ENCODE measurements at places on chromosomes 2 and 18.

DNA sequence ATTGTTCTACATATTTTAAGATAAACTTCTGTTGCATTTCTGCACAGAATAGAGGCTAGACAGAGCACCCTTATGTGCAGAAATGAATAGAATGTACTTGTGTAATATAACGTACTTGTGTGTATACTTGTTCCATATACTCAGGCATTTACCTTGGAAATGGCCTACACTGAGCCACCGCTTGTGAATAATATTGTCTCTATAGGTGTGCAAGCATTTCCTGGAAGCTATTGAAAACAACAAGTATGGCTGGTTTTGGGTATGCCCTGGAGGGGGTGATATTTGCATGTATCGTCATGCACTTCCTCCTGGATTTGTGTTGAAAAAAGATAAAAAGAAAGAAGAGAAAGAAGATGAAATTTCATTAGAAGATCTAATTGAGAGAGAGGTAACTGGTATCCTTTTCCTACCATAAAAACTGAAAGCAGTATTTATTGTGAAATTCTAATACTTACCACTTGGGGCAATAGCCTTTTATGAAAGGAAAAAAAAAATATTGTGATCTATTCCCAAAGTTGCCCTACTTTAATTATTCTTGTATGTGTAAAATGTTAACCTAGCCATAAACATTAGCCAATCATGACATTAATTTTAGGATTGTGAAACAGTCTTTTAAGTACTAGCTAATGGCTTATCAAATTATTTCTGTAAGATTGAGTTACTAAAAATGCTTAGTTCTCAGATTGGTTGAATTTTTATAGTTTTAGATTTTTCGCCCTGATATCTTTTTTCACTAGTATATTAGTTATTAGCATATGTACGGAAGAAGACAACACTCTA, 18.0 kb downstream of the ZC3H15 start:
- no peak for DNase-seq

DNA sequence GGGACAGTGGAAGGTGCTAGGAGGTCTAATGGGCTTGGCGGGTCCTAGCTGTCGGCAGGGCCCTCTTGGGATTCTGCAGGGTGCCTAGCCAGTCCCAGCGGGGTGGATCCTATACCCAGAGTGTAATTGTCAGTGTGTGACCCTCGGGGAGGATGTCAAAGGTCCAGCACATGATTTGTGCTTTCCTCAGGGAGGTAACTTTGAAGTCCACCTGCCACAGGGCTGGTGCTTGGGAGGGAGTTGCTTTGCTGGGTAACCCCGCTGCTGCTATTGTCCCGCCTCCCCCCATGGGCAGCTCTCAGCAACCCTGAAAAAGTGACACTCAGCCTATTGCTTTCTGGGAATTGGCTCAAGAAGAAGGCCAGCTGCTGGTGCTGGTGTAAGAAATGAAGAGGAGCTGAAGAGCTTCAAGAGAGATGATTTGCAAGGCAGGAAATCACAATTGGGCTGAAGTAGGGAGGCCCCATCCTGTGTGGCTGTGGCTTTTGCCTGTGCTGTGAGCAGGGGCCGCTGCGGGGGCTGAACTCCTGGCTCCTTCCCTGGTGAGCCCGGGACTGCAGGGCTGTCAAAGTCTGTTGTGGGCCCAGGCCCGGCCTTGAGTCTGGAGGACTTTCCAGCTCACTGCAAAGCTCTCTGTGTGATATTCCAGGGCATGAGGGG, 36.4 kb downstream of the EMILIN2 start:
- DNase-seq, result no peak

GRCh38 chr18:55054021-55054990, 95.0 kb upstream of the CCDC68 start:
- no peak for DNase-seq

GRCh38 chr18:56323673-56324072, 314.7 kb downstream of the TXNL1 start:
- DNase-seq, result no peak

GRCh38 chr2:98819231-98819766, 88.4 kb upstream of the MGAT4A start:
- DNase-seq, result no peak

DNA sequence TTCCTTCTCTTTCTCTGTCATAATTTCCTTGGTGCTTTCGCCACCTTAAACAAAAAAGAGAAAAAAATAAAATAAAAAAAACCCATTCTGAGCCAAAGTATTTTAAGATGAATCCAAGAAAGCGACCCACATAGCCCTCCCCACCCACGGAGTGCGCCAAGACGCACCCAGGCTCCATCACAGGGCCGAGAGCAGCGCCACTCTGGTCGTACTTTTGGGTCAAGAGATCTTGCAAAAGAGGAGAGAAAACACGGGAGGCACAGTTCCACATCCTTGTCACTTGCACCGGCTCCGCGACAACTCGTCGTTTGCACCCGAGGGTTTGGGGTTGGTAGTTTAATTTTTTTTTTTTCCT, 1.8 kb upstream of the SP9 start:
- no peak for DNase-seq

DNA sequence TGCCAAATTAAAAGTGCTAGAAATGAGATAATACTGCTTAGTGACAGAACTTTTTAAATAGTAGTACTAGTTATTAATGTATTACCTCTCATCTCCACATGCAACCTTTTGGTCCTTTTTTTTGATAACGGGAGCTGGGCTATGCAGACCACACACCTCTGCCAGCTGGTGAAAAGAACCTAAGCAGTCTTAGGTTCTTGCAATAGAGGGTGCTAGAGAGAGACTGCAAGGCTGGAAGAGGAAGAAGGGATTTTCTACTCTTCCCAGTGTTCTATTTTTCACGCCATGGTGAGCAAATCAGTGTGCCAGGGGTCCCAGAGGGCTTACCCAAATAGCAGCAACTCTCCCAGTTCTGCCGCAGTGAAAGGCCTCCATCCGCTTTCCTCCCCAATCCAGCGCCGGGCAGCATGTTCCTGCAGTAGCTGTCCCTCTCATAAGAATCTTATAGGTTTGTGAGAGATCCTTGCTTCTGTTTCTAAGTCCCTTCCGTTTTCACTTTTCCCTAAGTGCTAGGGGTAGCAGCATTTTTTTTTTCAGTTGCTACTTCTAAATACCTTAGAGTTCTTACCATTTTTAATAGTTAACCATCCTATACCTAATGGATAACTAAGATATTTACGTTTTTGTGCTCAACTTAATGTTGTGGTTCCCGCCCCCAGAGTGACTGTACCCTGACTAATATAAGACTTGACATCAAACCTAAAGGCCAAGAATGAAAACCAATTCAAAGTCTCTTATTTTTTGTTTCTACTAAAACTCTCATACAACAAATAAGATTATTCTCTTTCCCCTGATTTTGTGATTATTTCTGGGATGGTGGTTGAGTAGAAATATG, 69.4 kb upstream of the UBE2E3 start:
- DNase-seq, result no peak

GRCh38 chr2:103130857-103131256, 369.0 kb downstream of the TMEM182 start:
- no peak for DNase-seq

- no peak for DNase-seq
Observed at GRCh38 chr2:84964406-84965191, 6.4 kb upstream of the KCMF1 start.

GRCh38 chr2:28406276-28407096, 13.8 kb downstream of the FOSL2 start:
- DNase-seq, result no peak

DNA sequence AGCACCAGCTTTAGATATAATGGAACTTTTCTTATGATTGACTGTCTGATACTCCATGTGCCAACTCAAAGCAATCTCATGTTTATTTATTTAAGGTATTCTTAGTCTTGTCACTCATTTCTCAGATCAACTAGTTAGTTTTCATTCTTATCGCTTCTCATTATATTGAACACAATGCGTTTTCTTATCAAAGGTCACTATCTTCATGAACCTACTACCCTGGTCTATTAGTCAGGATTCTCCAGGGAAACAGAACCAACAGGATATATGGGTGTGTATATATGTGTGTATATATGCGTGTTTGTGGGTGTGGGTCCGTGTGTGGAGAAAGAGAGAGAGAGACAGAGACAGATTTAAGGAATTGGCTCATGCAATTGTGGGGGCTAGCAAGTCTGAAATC, 619.9 kb downstream of the ZEB2 start:
- no peak for DNase-seq

GRCh38 chr2:230866756-230867523, 2.2 kb downstream of the ITM2C start:
- DNase-seq, result no peak

- no peak for DNase-seq
Observed at GRCh38 chr2:178238154-178238521, 43.8 kb downstream of the OSBPL6 start.

- DNase-seq, result no peak
Observed at GRCh38 chr2:108288534-108289106, at the start of gene SULT1C2. Gene SULT1C2 (plus strand): TSS chr2:108288895. CDS start chr2:108293668, 4,773 bp downstream.

GRCh38 chr2:202024871-202025270, 8.8 kb upstream of the FZD7 start:
- DNase-seq, result no peak

DNA sequence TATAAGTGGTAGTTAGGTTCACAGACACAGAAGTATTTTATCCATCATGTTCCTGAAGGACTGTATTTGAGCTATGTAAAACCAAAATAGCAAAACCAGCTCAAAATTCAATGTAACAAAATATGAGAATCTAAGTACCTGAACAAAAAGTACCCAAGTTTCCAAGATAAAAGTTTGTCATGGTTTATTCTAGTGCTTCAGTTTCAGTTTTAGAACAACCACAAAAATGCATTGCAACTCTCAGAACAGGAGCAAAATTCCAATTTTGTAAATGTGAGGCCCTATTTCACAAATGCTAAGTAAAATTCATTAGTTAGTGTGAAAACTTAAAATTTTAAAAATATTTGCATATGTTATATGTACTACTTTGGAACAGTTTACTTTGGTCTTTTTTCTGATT, 5.0 kb upstream of the ALPK2 start:
- DNase-seq, result no peak

GRCh38 chr2:111226876-111227700, 106.4 kb downstream of the BCL2L11 start:
- DNase-seq, result no peak

DNA sequence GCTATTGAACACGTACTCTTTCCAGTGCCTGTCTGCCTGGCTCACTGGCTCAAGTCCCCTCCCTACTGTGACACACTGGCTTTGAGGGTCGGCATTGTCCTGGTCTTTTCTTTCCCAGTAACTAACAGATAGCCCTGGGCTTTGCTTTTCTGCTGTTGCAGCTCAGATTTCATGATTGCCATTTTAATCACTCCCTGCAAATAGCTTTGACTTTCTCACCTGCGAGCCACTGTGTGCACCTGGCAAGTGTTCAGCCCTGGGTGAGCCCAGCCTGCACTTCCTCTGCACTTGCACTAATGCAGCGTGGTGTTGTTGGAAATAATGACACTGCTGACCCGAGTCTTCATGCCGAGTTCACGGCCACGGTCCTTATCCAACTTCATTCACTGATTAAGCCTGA, 52.9 kb downstream of the DCDC2C start:
- DNase-seq, result no peak

GRCh38 chr2:120294008-120294340, 41.3 kb downstream of the RALB start:
- DNase-seq, result no peak

- DNase-seq, result no peak
Observed at GRCh38 chr2:25109822-25110221, 58.6 kb downstream of the POMC start.

- DNase-seq, result no peak
Observed at GRCh38 chr2:68774569-68775271, 40.1 kb downstream of the ARHGAP25 start.

DNA sequence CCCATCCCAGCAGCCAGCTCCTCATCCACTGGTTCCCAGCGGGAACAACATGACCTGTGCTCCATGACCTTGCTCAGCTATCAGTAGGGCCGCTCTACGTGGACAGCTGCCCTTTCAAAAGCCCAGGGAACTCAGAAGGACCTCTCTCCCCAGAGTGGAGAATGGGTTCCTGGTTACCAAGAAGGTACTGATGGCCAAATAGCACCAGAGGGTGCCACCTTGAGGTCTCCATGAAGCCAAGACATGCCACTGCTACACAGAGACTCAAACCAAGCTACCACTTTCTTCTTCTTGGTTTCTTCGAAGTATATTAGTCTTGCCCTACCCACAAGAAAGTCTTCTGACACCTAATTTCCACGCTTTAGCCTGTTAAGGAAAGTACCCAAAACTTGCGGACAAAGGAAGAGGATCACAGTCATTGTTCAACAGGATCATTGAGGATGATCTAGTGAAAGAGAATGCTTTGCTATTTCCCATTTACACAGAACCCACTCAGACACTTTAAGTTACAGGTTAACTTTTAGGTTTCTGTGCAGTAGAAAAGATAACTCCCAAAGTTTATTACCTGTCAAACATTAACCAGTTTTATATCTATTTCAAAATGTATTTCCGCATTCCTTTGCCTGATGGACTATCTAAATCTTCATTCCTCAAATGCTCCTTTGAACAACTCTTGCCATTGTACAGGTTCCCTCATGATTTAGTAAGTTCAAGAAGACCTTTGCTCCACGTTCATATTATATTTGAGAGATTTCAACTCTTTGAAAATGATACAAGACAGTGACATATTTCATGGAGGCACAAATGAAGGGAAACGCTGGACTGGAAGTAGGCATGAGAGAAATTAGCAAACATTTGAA, 102.2 kb downstream of the ALPK2 start:
- no peak for DNase-seq

- no peak for DNase-seq
Observed at GRCh38 chr2:158756331-158756730, 38.8 kb upstream of the DAPL1 start.

GRCh38 chr18:57048351-57048750, 98.5 kb upstream of the BOD1L2 start:
- DNase-seq, result no peak

DNA sequence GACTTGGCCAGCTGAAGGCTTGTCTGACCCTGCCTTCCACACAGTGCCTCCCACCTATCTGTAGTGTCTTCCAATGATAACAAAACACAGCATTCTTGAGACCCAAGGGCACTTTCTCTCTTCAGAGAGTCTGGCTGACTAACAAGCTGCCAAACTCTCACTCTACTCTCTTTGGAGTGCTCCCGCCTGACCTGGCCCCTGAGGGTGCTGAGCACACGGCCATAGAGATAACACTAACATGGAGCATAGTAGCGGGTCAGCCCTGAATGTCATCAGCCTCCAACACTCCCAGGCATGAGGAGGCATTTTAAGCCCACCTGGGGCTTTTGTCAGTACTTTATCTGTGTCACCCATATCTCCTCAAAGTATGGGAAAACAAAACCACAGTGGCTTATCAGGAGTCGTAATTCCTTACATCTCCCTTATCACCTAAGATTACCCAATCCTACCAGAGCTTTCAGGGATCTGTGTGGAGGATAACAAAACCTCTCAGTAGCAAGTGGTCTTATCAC, 160.3 kb upstream of the TCF4 start:
- DNase-seq, result no peak

All from amniotic stem cell (primary cell).